ENCODE measurements at places on chromosomes 2 and 18.

DNA sequence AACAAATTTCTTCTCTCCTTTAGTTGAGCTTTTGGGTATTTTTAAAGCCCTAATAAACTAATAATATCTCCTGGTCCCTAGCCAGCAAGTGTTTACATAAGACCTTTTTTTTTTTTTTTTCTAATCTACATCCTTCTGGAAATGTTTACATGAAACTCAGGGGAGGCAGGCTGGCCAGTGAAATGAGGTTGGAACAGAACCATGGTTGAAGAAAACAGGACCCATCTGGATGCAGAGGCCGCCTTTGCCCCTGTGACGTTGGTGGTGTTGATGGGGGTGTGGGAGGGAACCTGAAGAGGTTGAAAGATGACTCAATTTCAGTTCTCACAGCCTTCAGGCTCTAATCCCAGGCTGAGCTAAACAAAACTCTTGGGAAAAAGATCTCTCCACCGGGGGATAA is 118.5 kb downstream of the NRP2 start:
- no peak for DNase-seq

- DNase-seq = peak; percentile 88
Observed at GRCh38 chr2:237603718-237604362, 13.3 kb upstream of the RAB17 start.

GRCh38 chr2:20048488-20049448 is 2.7 kb downstream of the LAPTM4A start:
- no peak for DNase-seq

- DNase-seq = no peak
Observed at GRCh38 chr2:168166902-168167510, 80.4 kb downstream of the STK39 start.

GRCh38 chr18:32469691-32470459 is 807 bp downstream of the GAREM1 start:
- DNase-seq = no peak

DNA sequence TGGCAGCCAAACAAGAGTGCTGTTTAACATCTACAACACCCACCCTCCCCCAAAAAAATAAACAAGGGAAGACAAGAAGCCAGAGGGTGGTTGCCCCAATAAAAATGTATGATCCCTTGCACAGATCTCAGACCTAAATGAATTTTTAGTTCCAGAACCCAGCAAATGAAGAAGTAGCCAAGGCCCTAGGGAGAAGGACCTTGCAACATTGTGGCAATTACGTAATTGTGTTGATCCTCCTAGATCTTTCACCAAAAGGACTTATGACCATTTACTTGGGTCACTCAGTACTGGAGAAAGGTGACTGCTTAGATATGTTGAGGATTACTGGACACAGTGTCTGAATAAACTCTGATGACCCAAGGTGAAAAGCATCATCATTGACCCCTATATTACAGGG is 1393.8 kb downstream of the LRP1B start:
- no peak for DNase-seq

DNA sequence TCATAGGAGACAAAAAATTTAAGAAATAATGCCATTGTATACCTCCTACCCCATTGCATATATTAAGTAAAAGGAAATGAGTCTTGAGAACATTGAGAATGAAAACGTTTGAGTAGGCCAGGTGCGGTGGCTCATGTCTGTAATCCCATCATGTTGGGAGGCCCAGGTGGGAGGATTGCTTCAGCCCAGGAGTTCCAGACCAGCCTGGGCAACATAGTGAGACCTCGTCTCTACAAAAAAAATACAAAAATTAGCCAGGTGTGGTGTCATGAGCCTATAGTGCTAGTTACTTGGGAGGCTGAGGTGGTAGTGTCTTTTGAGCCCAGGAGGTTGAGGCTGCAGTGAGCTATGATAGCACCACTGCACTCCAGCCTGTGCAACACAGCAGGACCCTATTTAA is 107.7 kb upstream of the MGAT5 start:
- DNase-seq = no peak
